Spinal cord (tissue), 10 donors: ENCODE measurements at places on chromosomes 16 and 17. TPM values are rescaled to one million over a fixed set of nuclear protein-coding genes. Genes with fewer than 3 reads are reported as not detected.
A peak's percentile ranks its signal among the peaks of the same experiment; 100 is the strongest.

DNA sequence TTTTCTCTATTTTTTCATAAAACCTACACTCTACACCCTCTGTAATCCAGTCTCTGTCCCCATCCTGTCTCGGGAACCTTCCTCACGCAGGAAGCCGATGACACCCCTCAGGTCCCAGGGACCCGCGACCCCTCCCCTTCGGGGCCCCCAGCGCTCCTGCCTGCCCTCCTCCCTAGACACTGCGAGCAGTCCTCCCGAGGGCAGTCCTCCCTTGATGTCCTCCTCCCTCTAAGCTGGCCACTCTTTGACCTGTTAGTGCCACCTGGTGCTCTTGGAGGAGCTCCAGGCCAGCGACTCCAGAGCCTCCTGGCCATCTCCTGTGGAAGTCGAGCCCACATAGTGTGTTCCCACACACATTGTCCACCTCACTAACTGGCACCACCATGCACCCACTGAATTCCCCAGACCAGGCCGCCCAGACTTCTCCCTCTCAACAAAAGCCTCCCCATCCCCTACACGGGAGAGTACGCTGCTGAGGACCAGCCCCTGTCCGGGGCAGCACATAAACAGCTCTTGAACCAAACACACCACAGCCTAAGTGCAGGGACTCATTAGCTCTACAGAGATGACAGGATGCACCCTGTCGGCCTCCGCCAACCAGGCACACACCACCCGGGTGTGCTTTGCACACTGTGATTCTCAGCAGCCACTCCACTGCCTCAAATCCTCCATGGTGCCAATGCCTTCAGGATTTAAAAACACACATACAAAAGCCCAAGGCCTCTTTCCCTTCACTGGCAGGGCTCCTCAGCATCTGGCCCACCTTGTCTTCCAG lies 9.3 kb downstream of the OSBPL7 start:
- H3K27me3 ChIP-seq: no peaks in the 10 kb centered on the region
- no peak overlapping the region for H3K27ac ChIP-seq
- no peak overlapping the region for H3K4me3 ChIP-seq
- H3K36me3 ChIP-seq: peaks cover 99% of the 10 kb centered on the region
- no peak for DNase-seq
- H3K4me1 ChIP-seq: peaks cover 5% of the 10 kb centered on the region

DNA sequence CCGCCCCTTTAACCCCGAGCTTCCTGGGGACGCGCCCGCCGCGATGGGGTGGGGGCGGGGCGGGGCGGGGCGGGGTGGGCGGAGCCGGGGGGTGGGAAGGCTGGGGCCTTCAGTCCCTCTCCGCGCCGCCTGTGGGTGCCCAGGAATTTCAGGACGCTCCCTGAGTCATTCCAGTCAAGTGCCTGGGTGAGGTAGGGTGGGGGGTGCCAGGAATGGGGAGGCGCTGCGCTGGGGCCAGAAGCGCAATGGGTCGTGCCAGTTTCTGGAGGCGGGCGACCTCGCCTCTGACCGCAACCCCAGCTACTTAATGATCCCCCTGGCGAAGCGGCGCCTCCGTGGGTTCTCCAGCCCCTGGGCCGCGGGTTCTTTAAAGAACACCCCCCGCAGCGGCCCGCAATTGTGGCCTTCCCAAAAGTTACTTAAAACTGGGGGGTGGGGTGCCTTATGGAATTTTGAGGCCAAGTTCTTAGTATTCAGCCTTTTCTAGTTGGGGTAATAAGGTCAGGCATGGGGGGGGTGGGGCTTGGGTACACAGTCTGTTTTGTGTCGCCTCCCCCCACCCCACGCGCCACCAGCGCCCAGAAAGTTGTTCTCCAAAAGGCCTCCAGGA lies 826 bp upstream of the GSE1 start:
- H3K27ac ChIP-seq: no peak overlapping the region
- peaks cover 17% of the 10 kb centered on the region for H3K27me3 ChIP-seq
- no peak for DNase-seq
- H3K4me3 ChIP-seq: peak overlapping the region; percentile 9

- peak; percentile 90 for DNase-seq
- H3K27me3 ChIP-seq: peaks cover 69% of the 10 kb centered on the region
- H3K4me3 ChIP-seq: peak overlapping the region; percentile 26
Measured at GRCh38 chr17:80474231-80474960, 2.0 kb downstream of the NPTX1 start.

- peaks cover 12% of the 10 kb centered on the region for H3K4me1 ChIP-seq
- no peak overlapping the region for H3K4me3 ChIP-seq
- H3K27ac ChIP-seq: no peak overlapping the region
- no peak for DNase-seq
- no peaks in the 10 kb centered on the region for H3K27me3 ChIP-seq
- no peaks in the 10 kb centered on the region for H3K36me3 ChIP-seq
Measured at GRCh38 chr16:70592106-70592571, 54.2 kb upstream of the IL34 start.

The PRR35 gene
- total RNA-seq: 0.06 TPM

DNA sequence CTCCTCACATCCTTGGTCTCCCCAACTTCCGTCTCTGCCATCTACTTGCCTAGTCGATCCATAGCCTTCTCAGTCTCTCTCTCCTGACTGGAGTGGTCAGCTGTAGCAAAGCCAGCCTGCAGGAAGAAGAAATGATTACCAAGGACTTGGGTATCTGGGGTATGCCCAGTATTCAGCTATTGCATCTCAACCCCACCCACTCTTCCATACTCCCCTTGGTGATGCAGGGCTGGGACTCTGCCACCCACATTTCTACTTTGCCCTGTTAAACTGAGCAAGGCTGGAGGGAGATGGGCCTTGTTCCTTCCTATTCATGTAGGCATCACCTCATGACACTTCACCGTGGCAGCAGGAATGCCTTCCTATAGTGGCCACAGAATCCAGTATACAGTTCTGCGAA lies 2.3 kb downstream of the COPRS start:
- H3K27me3 ChIP-seq: no peaks in the 10 kb centered on the region
- H3K36me3 ChIP-seq: peaks cover 12% of the 10 kb centered on the region
- no peak overlapping the region for H3K4me3 ChIP-seq
- no peak overlapping the region for H3K27ac ChIP-seq
- H3K4me1 ChIP-seq: peaks cover 15% of the 10 kb centered on the region

The MYH3 gene
- total RNA-seq: 3.3 TPM

The HOXB1 gene
- 0.20 TPM for total RNA-seq

DNA sequence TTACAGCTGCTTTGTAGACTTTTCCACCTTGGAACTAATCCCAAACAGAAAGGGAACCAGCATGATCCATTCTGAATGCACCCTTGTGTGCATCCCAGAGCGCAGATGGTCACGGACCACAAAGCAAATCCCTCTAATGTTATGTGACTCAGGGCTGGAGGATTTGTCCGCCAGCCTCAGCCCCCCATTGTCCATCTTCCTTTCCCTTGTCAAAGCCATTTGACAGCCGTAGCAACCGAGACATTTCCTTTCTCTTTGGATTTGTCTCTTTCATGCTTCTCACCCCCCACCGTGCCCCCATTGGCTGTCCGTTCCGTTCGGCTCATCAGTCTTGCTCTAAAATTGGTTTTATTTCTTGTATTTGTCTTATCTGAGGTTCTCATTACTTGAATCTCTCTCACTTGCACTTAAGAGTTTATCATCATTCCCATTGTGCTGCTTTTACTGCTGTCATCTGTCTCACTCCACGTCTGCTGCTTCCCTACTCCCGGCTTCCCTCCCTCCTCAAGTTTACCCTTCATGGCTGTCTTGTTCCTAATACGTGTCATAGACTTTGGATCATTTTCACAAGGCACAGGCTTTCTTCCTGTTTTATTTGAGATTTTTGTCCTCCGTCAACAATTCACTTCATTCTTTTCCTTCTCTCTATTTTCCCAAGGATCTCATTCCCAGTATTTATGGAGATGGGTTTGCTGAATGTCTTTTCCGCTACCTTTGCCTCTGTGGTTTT lies 163.4 kb upstream of the ERCC4 start:
- peaks cover 4% of the 10 kb centered on the region for H3K4me1 ChIP-seq
- no peak overlapping the region for H3K4me3 ChIP-seq
- H3K27me3 ChIP-seq: no peaks in the 10 kb centered on the region

DNA sequence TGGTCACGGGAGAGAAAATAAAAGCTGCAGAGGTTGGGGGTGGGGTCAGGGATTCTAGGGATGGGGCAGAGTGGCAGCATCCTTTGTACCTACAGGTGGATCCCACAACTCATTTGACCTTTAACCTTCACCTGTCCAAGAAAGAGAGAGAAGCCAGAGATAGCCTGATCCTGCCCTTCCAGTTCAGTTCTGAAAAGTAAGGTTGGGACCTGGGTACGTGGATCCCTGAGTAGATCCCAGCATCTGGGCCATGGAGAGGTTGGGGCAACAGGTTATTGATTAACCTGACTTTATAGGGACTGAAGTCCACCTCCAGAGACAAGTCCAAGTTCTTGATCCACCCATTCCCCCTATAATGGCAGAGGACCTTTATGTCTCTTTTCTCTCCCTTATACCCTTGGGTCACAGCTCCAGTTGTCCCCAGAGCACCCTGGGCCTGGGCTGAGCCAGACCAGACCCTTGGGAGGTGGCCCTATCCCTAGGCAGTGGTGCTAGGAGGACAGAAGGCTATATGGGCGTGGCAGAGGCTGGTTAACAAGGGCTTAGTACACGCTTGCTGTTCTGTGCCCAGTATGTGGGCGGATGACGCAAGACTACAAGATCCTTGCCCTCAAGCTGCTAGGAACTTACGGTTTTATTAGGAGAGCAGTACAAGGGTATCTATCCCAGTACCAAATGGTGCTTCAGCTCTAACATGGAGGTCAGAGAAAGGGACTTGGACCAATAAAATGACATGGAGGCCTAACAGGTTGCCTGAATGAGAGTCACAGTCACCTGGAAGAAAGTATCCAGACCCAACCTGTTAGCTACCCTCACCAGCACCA lies 3.3 kb downstream of the CLDN7 start:
- H3K27ac ChIP-seq: no peak overlapping the region
- no peak overlapping the region for H3K4me3 ChIP-seq
- peaks cover 40% of the 10 kb centered on the region for H3K27me3 ChIP-seq
- H3K4me1 ChIP-seq: peaks cover 24% of the 10 kb centered on the region

The MT1G gene
- total RNA-seq: 1.7 TPM

The SYT17 gene
- total RNA-seq: 13.5 TPM

- peaks cover 44% of the 10 kb centered on the region for H3K36me3 ChIP-seq
- H3K4me3 ChIP-seq: no peak overlapping the region
- H3K27ac ChIP-seq: no peak overlapping the region
- DNase-seq: no peak
- no peaks in the 10 kb centered on the region for H3K27me3 ChIP-seq
Measured at GRCh38 chr17:6100891-6101500, 30.8 kb downstream of the WSCD1 start.

GRCh38 chr16:50298591-50299507 lies 32.5 kb downstream of the ADCY7 start:
- H3K27me3 ChIP-seq: no peaks in the 10 kb centered on the region
- peaks cover 12% of the 10 kb centered on the region for H3K4me1 ChIP-seq
- H3K4me3 ChIP-seq: no peak overlapping the region
- H3K27ac ChIP-seq: no peak overlapping the region
- no peak for DNase-seq

The SLC13A2 gene
- total RNA-seq: not detected

DNA sequence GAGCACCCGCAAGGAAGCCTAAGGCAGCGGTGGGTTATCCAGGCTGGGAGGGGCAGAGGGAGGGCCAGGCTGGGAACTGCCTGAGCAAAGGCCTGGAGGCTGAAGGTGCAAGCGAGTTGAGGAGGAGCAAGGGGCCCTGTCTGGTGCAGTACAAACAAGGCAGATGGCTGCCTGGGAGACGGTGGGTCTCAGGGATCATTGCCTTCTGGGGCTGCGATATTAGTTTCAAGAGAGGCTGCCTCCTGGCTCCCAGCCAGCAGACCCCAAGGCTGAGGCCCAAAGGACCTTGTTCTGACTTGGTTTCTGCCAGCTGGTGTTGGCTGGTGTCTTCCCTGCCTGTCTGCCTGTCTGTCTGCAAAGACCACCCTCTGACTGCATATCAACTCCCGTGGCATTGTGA lies 154.0 kb downstream of the IRF8 start:
- no peaks in the 10 kb centered on the region for H3K36me3 ChIP-seq
- peaks cover 19% of the 10 kb centered on the region for H3K4me1 ChIP-seq
- peaks cover 18% of the 10 kb centered on the region for H3K27me3 ChIP-seq
- no peak for DNase-seq
- no peak overlapping the region for H3K4me3 ChIP-seq
- no peak overlapping the region for H3K27ac ChIP-seq

DNA sequence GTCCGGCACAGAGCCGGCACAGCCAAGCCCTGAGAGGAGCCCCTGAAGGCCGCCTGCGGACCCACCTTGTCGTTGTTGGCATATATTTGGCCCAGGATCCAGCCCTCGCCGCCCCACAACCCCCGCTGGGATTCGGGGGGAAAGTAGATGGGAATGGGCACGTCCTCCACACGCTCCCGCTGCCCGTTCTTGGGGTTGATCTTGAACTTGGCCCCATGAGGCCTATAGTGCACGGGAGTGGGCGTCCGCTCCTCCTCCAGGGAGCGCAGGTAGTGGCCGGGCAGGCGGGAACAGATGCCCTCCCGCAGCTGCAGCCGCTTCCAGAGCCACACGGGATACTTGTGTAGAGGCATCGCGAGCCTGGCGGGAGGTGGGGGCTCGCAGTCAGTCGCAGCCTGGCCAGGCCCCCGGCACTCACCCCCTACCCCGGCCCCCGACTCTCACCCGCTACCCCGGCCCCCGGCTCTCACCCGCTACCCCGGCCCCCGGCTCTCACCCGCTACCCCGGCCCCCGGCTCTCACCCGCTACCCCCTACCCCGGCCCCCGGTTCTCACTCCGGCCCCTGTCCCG lies 387 bp downstream of the MRPL28 start:
- H3K27ac ChIP-seq: no peak overlapping the region
- peaks cover 19% of the 10 kb centered on the region for H3K4me1 ChIP-seq
- no peak for DNase-seq
- H3K36me3 ChIP-seq: peaks cover 83% of the 10 kb centered on the region
- peak overlapping the region; percentile 36 for H3K4me3 ChIP-seq

GRCh38 chr17:1362065-1362848 lies 37.8 kb downstream of the YWHAE start:
- no peak overlapping the region for H3K4me3 ChIP-seq
- DNase-seq: no peak
- no peak overlapping the region for H3K27ac ChIP-seq

The CDC6 gene
- total RNA-seq: 6.7 TPM

DNA sequence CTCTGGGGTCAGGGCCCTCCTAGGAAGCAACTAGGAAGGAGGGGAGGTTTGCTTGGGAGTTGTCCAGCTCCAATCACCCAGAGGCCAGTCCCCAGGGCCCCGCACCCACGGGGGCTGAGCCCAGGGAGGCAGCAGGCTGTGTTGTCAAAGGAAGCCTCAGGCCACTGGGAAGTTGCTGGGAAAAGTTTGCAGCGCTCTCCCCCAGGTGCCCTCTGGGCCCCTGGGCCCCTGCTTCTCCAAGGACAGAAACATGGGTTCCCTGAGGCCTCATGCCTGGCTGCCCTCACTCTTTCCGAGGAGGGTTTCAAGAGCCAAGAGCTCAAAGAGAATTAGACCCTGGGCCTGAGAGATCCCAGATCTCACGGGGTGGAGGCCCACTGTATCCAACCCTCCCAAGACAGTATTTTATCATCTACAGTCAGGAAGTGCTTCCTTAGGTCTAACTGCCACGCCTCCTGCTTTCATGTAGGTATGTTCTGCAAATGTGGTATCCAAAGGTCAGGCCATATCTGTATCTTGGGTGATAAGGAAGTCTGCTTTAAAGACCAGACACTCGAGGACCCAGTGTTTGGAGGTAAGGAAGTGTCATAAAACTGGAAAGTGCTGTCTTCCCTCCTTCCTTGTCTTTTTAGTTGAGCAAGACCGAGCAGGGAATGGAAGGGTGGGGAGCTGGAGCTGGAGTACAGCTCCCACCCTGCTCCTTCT lies 44.2 kb upstream of the ZNF423 start:
- no peaks in the 10 kb centered on the region for H3K4me1 ChIP-seq
- no peaks in the 10 kb centered on the region for H3K36me3 ChIP-seq
- no peak overlapping the region for H3K27ac ChIP-seq
- no peaks in the 10 kb centered on the region for H3K27me3 ChIP-seq
